ENCODE measurements at places on chromosomes 6 and 20.
A peak's percentile ranks its signal among the peaks of the same experiment; 100 is the strongest.

DNA sequence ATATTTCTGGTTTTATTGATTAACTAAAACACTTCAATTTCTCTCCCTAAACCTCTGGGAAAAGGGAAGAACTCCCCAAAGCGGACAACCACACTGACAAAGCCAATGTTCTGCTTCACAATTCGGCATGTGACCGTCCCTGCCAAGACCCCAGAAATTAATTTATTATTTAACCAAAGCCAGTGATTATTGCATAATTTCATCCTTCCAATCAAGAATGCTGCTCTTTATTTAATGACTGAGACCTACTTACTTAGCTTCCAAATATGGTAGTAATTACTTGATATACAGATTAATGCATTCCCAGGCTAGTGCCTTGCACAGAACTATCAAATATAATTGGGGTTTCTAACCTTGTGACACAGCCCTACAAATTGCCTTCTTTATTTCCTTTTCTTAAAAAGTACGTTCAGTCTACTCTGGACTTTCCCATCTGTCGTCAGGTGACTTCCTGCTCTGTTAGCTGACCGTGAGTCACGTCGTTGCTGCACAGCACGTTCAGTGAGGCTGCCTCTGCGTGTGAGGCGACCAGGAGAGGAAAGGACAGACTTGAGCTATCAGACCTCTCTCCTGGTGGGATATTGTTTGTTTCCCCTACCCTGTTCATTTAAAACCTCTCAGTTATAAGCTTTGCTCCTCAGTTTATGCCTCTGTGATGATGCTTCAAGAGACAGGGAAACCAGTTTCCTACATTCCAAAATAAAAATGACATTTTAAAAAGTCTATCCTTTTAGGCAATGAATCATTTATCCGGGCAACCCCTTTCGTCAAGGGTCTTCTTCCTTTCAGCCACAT, 55.7 kb upstream of the TNFAIP3 start:
- peak; percentile 53 for DNase-seq

- DNase-seq: no peak
Observed at GRCh38 chr6:72032086-72032485, 145.7 kb downstream of the RIMS1 start.

- DNase-seq: no peak
Observed at GRCh38 chr20:39326050-39326449, 363.9 kb downstream of the DHX35 start.

- DNase-seq: no peak
Observed at GRCh38 chr6:161417717-161418462, 144.0 kb upstream of the AGPAT4 start.

- DNase-seq: no peak
Observed at GRCh38 chr6:156348424-156348823, 428.8 kb upstream of the ARID1B start.

DNA sequence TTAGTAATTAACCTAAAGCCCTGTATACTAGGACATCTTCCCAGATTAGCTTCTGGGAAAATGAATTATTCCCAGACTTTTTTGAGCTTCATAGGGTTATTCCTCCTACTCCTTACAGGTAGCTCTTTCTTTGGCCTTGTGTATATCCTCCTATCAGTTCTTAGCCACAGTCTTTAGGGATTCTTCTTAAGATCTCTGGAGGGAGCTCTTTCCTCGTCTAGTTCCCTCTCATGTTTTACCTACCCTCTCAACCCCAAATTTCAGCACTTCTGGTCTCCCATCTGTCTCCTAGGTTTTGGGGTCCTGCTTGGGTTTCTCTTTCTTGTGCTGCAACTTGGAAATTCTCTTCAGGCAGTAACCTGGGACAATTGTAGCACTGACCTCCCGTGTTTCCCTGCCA, 46.4 kb upstream of the SLC35B3 start:
- peak; percentile 8 for DNase-seq

Data from KG1 (cell line).